ENCODE measurements at places on chromosomes 5 and 9.

- no peak for DNase-seq
Measured at GRCh38 chr5:15008921-15009320, 137.3 kb upstream of the ANKH start.

GRCh38 chr5:53944981-53945380 lies 365.4 kb downstream of the ARL15 start:
- no peak for DNase-seq

DNA sequence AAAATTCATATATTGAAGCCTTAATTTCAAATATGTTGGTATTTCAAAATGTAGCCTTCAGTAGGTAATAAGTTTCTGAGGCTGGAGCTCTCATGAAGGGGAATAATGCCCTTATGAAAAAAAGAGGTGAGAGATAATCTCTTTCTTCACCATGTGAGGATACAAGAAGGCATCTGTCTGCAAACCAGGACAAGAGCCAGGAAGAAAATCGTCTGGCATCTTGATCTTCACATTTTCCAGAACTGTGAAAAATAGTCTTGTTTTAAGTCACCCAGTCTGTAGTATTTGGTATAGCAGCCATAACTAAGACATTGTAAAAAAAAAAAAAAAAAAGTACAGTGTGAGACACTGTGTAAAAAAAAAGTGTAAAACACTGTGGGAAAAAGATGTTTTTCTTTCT lies 768.9 kb downstream of the TAF11L14 start:
- no peak for DNase-seq

- no peak for DNase-seq
Measured at GRCh38 chr5:131262953-131263541, 806 bp upstream of the CDC42SE2 start.

DNA sequence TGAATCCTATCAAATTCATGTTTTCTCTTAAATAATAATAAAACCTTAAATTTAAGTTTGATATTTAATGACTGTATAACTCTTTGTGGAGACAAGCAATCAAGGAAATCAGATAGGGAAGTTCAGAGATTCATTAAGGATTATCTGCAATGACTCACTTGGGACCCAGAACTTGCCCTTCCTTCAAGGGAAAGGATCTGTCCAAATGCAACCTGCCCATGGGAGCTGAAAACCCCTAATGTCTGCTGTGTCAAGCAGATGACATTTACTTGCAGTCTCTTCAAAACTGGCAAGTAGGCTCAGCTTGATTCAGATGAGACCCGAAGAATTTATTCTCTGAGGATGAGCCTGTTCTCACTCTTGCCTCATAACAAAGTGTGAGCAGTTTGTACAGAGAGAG lies 1577.6 kb downstream of the EFNA5 start:
- no peak for DNase-seq

- no peak for DNase-seq
Measured at GRCh38 chr5:79413112-79413511, 100.8 kb downstream of the HOMER1 start.

DNA sequence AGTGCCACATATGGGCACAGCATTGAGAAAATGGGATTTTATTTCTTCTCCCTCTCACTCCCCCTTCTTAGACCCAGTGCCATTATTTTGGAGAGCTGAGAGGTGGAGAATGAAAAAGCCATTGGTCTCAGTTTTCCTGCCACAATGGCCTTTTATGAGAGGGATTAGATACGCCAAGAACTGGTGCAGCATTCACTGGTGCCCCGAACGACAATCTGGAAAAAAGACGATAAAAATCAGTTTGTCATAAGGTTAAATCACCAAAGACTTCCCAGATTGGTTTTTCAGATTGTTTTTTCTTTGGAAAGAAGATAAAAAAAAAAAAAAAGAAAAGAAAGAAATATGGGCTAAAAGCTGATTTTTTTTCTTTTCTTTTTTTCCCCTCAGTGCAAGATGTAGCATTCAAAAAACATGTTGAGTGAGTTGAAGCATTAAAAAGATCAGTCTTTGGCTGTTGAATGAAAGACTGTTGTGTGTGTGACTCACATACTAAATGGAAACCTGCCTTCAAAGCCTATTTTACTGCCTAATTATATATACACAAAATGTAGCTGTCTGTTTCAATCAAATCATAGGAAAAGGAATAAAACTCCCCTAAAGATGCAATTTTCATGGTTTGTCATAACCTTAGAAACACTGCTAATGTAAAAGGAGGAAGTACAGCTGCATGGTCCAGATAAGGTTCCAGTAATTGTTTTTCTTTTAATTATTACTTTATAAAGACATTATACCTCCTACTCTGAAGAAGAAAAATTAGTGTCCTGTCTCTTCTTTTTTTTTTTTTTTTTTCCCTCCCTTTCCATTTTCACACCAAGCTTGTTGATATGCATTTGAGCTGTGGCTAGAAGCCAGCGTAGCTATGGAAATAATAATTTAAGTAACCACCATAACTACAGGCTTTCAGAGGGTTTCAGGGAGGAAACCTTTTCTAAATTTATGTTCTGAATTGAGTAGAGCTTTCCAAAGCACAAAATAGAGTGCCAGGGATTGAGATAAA lies 27.2 kb upstream of the ZNF608 start:
- DNase-seq = no peak

DNA sequence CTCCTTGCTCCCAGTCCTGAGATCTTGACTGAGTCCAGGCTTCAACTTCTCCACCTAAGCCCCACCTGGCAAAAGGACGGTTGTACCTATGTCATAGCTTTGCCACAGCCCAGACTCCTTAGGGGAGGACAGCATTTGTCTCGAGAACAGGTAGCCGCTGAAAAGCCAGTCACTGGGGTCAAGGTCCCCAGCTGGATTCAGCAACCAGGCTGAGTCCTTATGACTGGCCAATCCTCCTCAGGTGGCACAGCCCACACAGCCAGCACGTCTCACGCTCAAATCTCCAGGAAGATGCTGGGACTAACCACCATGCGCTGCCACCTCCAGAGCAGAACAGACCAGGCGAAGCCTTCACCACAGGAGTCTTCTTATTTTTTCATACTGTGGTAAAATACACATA lies 27.9 kb upstream of the SMU1 start:
- DNase-seq = no peak

GRCh38 chr5:174306345-174307030 lies 261.0 kb downstream of the NSG2 start:
- DNase-seq = no peak

- no peak for DNase-seq
Measured at GRCh38 chr5:93277051-93277450, 304.0 kb downstream of the NR2F1-AS1 start.

GRCh38 chr9:107212613-107213012 lies 70.5 kb upstream of the RAD23B start:
- DNase-seq = no peak

- DNase-seq = no peak
Measured at GRCh38 chr5:53712327-53712726, 151.9 kb downstream of the NDUFS4 start.

DNA sequence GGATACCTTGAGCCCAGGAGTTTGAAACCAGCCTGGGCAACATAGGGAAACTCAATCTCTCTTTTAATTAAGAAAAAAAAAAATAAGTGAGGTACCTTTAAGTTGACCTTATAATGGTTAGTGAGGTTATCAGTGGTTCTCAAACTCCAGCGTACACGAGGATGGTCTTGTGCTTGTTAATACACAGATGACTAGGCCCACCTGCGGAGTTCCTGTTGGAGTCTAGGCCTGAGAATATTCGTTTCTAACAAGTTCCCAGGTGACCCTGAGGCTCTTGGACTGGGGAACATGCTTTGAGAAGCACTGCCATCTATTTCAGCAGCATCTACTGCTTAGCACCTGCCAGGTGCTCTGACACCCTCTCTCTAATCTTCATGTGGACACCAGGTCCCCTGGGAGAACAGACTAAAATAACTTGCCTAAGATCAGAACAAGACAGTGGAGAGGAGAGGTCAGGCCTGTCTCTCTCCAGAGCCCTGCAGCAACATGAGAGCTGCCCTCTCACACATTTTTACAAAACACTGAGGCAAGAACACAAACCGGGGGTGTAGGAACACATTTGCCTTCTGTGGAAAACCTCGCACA lies 24.6 kb downstream of the TLE1 start:
- DNase-seq = no peak

DNA sequence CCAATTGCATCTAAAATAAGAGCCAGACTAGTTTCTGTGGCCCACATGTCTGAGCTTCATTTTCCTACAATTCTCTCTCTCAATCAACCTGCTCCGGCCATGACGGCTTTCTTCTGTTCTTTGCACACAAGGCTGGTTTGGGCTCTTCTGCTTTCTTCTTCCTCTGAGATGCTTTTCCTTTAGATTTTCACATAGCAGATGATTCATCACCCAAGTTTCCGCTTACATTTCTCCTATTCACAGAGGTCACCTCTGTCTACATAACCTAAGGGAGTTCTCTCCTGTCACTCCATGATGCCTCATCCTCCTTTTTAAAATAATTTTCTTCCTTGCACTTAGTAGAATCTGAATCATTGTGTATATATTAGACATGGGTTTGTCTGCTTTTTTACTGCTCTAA lies 334.6 kb upstream of the TUSC1 start:
- no peak for DNase-seq

DNA sequence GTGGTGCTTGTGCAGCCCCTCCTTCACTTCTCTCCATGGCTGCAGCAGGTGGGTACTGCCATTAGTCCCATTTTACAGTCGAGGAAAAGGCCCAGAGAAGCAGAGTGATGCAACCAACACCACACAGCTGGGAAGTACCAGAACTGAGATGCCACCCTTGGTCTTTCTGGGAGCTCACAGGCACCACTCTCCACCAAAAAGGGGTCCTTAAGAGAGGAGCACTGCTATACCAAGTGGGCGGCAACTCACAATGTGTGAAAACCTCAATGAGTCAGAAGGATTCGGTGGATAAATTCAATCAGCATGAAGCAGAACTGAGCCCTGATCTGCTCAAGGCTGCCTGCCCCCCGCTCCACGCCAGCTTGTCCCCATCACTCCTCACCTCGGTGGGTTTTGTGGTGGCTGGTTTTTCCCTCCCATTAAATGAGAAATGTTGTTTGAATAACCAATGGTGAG lies 213.7 kb downstream of the FSTL4 start:
- no peak for DNase-seq

DNA sequence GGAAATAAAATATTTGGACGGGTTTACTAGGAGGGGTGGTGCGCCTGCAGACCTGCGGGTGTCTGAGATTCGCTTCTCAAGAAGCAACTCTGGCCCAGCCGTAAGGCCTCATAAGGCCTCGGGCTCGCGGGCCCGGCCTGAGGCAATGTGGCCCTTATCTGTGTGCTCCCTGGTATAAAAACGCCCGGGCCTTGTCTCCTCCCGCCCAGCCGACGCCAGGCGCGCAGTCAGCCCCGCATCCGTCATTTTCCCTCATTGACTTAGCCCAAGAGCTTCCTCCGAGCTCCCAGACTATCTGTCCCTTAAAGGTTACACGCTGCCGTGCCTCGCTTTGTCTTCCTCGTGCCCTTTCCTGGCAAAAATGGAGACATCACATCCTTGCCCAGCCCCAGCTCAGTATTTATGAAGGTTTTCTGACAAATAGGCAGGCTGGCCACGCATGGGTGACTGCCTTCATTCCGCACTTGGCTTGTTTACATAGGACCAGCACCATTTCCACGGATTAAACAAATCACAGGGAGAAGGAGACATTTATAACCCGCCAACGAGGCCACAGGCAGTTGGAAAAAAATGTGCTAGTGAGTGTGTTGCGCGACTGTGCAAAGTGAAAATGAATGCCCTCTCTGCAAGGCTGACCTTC lies 74.5 kb upstream of the TBCA start:
- DNase-seq = no peak

DNA sequence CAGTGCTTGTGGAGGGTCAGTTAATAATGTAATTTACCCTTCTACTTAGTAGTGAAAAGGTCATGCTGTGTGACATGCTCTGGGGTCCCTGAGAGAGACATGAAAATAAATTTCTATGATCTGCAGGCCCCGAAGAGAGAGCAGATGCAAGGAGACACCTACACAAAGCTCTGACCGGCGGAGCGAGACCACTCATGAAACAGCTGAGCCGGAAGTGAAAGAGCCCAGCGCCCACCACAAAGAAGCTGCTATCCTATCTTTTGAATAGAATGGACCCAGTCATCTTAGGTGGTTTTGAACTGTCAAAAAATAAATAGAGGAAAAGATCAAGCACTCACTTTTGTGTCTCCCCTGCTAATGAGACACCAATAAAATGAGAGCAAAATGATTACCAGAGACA lies 190.0 kb downstream of the MED10 start:
- no peak for DNase-seq

DNA sequence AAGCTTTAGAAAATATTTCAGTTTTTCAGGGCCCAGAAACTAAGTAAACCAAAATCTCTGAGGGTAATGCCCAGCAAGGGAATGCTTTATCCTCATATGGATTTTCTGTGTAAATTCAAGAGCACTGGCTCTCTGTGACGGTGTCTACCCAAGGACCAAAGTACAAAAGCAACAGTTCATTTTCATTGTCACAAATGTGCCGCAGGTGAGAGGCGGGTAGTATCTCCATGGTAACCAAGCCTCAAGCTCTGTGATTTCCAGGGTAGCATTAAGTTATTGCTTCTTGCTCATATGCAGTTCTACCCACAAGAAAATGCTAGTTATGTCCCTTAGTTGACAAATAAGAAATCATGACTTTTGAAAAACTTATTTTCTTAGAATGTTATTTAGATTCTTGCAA lies 164.3 kb downstream of the MTRR start:
- no peak for DNase-seq

GRCh38 chr5:74543162-74543995 lies 97.1 kb downstream of the ENC1 start:
- no peak for DNase-seq

DNA sequence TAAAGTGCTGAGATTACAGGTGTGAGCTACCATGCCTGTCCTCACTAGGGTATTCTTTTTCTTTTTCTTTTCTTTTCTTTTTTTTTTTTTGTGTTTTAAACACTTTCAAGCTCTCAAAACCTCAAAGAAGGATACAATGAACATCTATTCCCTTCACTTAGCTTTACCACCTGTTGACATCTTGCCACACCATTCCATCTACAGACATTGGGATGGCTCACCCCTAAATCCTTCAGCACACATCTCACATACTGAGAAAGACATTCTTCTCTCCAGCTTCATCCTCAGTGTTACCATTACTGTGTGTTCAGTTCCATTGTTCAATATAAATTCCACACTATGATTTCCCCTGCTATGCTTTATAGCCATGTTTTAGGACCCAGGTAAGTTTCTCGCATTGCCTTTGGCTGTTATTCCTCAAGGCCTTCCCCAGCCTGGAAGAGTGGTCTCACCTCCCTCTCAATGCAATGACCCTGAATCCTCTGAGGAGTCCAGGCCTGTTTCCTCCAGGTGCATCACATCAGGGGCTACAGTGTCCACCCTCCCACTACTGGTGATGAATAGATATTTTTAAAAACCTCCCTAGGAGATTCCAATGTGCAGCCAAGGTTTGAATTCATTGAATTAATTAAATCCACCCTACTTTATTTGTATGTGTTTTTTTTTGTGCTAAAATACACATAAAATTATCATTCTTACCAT lies 16.7 kb downstream of the IQGAP2 start:
- DNase-seq = no peak

- no peak for DNase-seq
Measured at GRCh38 chr5:180206993-180207392, 2.0 kb downstream of the RASGEF1C start.

GRCh38 chr5:113846941-113847340 lies 333.4 kb downstream of the YTHDC2 start:
- DNase-seq = no peak

GRCh38 chr9:35905051-35905781 lies 786 bp upstream of the HRCT1 start:
- DNase-seq = no peak
